ENCODE measurements at places on chromosomes 11 and 22.

DNA sequence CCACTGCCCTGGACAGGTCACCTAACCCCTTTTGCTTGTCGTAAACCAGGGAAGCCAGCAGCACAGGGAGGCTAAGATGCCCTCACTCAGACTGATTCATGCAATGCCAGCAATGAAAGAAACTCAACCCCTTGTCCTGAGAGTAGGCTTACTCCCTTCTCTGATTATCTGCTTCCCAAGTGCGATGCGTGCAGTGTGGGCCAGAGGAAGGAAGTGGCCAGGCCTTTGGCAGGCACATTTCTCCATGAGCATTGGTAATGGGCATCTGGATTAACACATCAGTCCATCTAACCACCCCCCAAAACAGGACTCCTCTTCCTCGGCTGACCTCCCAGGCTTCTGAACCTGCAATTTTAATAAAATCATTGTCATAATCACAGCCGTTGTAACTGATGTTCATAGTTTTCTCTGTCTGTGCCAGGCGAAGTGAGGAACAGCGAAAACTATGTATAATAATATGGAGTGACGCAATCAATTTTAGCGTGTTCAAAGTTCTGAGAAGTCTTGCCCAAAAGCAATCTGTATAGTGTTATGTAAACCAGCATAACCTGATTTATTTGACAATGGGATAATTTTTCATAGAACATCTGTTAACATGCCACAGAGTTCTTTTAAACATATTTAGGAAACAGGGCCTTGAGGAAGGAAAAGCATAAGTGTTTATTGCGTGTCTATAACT is 33.9 kb downstream of the TST start:
- DNase-seq, result no peak

DNA sequence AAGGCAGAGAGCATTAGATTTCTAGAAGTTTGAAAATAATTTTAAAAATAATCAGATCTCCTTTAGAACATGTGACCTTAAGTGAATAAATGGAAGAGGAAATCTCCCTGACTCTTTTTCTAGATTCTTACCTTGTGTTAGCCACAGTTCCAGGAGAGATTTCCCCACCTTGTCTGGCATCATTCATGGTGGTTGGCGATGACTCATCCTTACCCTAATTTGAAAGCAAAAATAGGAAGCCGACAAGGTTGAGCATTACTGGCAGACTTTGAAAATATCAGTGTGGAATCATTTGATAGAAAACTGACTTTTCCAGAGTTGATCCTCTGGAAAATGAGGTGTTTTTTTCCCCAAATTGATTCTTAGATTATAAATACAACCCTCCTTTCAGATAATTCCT is 48.1 kb downstream of the CNTN5 start:
- DNase-seq, result no peak

GRCh38 chr22:44727709-44728108 is 24.7 kb upstream of the ARHGAP8 start:
- DNase-seq, result no peak

- DNase-seq, result no peak
These were observed 110.2 kb upstream of the SORL1-AS1 start for GRCh38 chr11:121563003-121563402.

DNA sequence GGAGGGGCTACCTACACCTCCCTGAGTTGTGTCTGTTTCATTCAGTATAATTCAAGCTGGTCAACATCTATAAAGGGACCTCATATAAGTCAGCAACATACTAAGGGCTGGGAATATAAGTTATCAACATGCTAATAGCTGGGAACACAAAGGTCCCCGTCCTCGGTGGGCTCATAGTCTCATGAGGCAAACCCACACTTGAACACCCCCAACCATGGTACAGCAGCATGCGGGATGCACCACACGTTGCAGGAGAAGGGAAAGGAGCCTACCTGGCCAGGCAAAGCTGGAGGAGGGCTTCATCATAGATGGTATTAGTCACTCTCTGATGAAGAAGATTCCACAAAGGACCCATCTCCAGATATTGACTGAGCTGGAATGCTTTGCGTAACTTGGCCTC is 561.8 kb upstream of the B3GAT1 start:
- no peak for DNase-seq

DNA sequence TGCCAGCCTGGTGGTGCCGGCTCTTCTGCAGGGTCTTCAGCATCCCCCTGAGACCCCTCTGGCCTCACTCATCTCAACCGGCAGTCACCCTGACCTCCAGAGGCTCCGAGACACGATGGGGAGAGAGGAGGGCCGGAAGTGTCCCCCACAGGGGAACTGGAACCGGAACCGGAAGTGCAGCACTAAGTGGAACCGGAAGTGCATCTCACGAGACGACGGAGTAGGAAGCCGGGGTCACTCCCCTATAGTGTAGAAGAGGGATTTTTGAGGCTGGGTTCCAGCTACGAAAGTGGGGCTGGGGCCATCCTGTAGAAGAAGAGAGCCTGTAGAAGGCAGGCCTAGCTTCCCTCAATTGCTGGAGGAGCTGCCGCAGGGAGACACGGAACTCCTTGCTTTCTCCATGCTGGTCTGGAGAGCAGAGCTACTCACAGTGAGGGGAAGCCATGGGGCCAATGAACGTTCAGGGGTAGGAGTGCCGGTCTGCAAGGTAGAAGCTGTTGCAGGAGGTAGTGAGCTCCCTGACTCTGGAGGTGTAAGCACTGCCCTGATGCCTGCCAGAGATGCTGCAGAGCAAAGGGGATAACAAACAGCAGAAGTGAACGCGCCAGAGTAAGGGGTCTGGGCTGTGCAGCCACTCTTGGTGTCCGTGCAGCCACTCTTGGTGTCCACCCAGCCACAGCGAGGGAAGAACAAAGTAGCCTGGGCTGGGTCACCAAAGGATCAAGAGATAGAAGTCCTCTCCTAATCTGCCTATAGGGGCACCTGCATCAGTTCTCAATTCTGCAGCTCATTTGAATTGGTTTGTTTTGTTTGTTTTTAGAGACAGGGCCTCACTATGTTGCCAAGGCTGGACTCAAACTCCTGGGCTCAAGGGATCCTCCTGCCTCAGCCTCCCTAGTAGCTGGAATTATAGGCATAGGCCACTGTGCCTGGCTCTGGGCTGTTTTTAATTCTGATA is 21.9 kb downstream of the SCUBE1 start:
- no peak for DNase-seq

DNA sequence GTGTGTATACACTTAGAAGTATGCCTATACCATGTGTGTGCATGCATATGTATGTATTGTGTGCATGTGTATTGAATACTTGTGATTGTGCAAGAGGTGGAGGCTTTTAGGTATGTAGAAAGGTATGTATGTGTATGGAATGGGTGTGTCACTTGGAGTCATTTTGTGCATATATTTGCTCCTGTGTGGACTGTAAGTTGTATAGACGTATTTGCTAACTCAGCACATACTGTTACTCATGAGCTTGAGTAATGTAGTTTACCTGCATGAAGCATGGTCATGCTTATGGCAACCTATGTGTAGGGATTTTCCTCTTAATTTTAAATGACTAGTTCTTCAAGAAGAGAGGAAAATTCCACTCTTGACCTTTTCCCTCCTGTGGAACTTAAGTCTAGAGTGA is 507.6 kb upstream of the LARGE1 start:
- DNase-seq, result no peak

DNA sequence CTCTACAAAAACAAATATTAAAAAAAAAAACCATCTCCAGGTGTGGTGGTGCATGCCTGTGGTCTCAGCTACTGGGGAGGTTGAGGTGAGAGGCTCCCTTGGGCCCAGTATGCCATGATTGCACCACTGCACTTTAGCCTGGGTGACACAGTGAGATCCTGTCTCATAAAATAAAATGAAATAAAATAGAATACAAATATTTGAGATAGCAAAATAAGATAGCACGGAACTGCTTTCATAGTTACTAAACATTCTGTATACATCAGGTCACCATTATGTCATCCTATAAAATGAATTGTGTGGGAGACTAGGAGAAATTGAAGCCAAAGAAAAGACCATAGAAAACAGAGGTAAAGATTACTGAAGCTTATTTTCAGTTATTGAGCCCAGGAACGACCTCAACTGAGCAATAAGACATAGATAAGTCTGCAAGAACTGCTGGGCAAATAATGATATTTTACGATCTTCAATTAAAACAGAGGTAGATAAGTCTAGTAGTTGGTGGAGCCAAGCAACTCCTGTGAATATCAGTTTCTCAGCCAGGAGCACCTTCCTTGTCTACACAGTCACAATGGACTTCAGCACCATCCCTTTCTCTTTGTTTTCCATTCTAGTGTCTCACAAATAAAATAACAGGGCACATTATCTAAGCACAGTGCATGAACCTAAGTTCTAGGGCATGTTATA is 9.9 kb downstream of the OR5M11 start:
- no peak for DNase-seq

All from activated CD4-positive, CD25-positive, alpha-beta regulatory T cell treated with anti-CD3 and anti-CD28 coated beads, Interleukin-2, amount 50 U/mL, for 72 hours (primary cell).